Fibroblast of skin of abdomen (primary cell): ENCODE measurements at places on chromosomes 7 and 10.

DNA sequence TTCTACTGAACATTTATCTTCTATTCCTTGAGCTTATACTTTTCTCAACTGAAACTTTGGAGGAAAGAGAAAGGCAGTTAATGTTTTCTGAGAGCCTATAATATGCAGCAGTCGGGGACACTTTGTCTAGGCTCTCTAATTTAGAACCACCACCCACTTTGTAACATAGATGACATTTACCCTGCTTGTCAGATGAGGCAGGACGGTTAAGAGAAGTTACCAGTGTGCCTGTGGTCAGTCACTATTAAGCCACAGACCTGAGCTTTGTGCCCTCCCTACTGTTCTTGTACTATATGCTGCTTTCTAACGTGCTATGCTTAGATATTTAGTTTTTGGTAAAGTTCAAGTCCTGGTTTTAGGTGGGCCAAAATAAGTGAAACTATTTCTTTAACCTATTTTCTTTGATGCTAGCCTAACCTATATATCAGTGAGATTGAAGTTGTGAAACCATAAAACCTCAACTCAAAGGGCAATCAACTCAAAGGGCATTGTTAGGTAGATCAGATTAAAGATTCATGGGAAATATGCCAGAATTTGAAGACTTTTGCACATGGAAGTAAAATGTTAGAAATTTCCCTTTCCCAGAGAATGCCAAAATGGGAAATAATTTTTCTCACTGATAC, 156.5 kb upstream of the AGR3 start:
- DNase-seq = no peak

GRCh38 chr10:83680470-83680891, 458.8 kb upstream of the GHITM start:
- no peak for DNase-seq

GRCh38 chr10:9994131-9994530, 1023.5 kb upstream of the CELF2 start:
- no peak for DNase-seq

DNA sequence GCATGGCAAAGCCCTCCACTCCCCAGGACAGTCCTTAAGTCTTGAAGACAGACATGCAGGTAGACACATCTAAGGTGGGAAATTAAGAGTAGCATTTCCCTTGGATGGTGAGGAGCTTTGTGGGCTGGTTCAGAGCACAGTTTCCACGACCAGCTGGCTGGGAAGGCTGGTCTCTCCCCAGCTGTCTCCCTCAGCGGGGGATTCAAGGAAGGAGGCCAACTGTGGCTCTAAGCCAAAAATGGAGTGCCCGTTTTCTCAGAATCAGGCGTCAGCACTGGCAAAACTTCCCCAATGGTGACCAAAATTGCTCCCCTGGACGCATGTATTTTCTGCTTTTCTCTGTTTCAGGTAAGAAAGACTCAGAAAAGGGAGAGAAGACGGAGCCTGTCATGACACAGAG, 230.6 kb upstream of the FZD8 start:
- DNase-seq = no peak

- no peak for DNase-seq
These were observed 264.4 kb upstream of the GALNT17 start for GRCh38 chr7:70867513-70867912.

- DNase-seq = no peak
These were observed 186.8 kb upstream of the YAE1 start for GRCh38 chr7:39379416-39379815.

DNA sequence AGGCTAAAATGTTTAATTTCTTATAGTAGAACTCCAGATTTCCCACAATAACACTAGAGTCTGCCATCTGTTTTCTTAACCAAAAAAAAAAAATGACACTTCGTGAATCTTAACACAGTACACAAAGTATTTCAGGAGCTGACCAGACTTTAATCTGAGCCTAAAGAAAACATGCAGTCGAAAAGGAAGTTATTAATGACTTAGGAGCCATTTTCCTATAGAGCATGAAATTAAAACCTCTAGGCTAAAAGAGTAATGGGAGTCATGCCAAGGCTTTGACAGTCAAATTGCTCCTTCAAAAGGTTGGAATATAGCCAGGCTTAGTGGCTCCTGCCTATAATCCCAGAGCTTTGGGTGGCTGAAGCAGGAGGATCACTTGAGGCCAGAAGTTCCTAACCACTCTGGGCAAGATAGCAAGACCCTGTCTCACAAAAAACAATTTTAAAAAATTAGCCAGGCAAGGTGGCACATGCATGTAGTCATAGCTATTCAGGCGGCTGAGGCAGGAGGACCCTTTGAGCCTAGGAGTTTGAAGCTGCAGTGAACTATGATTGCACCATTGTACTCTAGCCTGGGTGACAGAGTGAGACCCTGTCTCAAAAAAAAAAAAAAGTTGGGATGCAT, 13.6 kb downstream of the MICU1 start:
- DNase-seq = peak; percentile 21

DNA sequence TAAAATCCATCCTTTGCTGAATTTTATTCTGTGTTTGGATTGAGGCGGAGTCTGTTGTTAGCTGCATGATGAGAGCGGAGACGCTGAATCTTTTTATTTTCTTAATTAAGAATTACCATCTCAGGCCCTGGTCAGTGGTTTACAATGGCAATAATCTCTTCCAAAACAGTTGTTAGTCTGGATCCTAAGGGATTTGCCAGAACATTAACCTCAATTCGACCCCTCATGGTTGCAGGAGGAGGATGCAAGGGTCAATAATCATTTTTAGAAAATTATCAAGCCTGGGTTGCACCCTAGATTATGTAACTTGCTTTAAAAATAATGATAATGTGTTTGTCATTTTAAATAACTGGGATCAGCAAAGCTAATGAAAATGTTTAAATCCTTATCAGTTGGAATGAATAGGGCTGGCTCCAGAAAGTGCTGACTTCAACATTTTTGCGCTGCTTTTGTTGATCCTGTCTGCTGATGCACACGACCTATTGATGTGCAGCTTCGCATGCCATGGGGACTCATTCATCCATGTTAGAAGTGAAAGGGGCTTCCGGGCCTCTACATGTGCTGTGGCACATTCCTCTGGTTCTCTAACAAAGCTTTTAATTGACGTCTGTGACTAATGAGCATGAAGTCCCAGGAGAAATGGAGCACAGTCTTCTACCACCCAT, 80.7 kb upstream of the KIAA1217 start:
- DNase-seq = peak; percentile 53

- DNase-seq = no peak
These were observed 3.9 kb downstream of the LRIT1 start for GRCh38 chr10:84237199-84238051.

- DNase-seq = no peak
These were observed 106.7 kb downstream of the NRG3 start for GRCh38 chr10:81981724-81982123.

GRCh38 chr10:74078037-74078436, 72.6 kb downstream of the AP3M1 start:
- DNase-seq = peak; percentile 87

- no peak for DNase-seq
These were observed 8.7 kb upstream of the PLXNA4 start for GRCh38 chr7:132584796-132585494.

DNA sequence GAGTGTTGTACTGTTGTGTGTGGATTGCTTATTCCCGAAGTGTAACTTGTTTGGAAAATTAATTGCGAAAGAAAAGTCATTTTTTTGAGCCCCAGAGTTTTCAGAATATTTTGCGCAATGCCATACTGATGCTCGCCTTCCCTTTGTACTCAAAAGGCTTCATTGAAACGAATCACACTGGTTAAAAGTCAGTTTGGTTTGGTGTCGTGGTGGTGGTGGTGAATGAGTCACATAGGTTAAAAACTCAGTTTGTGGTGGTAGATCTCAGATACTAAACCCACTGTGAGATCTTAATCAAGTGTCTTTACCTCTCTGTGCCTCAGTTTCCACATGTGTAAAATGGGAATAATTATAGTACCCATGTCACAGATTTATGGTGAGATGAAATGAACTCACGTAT, 61.1 kb upstream of the IL6 start:
- peak; percentile 35 for DNase-seq

DNA sequence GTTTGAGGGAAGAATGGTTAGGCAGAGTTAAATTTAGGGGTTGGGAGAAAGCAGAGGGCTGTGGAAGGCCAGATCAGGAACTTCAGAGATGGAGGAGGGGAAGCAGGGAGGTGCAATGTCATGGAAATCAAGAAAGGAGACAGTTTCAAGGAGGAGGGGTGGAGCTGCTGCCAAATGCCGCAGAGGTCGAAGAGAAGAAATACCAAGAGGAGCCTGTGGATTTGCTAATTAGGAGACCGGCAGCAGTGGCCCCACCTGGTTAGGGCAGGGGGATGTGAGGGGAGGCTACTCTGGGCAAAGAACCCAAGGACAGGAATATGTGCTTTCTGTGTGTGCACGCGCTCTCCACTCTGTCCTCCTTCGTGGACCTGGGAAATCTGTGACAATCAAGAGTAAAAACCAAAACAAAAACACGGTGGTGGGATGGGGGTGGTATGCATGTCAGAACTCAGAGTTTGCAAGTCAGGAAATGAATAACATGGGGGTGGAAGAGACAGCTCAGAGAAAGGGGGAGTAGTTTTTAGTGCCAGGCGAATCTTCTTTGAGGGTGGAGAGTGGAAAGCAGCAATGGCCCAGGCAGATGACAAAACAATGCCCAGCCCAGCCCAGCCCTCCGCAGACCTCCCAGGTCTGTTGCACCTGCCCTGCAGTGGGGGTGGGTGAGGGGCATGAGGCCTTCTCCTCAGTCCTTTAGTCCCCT, 102.9 kb upstream of the PAX2 start:
- DNase-seq = no peak

- no peak for DNase-seq
These were observed 43.2 kb downstream of the ZNF467 start for GRCh38 chr7:149729983-149730801.

DNA sequence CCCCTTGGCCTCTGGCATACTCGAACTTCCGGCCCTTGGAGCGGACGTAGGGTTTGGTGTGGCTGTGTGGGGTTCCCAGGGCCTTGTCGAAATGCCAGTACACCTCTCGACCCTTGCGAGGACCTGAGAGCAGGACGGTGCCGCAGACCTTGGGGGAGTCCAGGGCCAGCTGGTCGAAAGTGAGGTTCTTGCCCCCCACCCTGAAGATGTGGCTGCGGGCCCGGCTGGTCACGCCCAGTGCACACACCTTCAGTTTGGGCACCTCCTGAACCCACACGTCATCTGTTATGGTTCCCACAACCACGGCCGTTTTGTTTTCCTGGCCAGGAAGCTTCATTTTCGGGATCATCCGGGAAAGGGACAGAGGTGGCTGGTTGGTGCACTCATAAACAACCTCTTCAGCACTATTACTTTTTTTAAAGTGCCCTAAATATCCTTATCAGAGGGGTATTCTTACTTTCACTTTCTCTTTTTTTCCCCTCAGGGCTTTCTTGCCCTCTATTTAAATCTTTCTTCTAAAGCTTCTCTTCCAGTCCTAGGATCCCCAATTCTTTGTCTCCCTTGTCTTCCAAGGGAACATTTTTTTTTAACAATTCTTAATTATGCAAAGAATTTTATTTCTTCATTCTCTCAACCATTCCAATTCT, 44.9 kb upstream of the FAM3C start:
- no peak for DNase-seq

DNA sequence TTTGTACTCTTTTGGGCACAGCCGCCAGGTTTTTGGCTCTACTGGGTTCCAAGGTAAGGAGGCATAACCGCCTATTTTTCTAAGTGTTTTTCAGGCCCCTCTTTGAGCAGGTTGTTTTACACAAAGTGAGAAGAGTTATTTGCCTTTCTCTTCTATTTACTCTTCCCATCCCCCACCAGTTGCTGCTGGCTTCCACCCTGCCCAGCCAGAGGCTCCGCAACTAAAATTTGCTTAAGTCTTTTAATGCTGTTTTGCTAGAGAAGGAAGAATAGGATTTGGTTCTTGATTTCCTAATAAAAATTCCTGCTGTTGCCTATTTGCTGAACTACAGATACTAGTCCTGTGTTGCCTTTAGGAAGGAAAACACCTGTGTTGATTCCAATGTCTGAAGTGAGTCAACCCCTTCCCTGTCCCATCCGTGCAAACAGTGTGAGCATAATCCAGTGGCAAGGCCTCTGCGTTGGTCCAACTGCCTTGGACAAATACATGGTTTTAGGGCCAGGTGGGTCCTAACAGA, 1.9 kb downstream of the PLA2G12B start:
- DNase-seq = no peak

DNA sequence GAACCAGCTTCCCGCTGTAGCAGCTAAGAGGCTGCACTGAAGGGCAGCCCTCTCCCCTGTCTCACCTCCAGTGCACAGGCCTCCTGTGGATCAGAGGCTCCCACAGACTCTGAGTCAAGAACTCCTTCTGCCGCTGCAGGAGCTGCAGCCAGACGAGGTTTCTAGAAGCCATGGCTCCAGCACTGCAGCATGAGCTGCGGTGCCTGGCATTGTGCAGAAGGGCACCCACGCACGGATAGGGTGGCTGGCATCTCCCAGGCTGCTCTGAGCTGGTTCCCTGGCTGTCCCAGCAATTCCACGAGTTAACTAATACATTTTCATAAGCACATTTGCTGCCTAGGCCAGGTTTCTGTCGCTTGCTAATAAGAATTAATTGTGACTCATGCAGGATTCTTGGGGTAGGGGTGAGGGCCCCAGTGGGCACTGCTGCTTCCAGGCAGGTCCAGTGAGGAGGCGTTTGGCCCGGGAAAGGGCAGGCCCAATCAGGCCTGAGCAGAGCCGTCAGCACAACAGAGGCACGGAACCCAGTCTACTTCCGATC, 594.2 kb downstream of the DNAJB6 start:
- DNase-seq = no peak

- DNase-seq = no peak
These were observed 8.9 kb downstream of the ANXA11 start for GRCh38 chr10:80196270-80196949.
